Activated naive CD8-positive, alpha-beta T cell treated with anti-CD3 and anti-CD28 coated beads, Interleukin-2, amount 50 U/mL, for 16 hours (primary cell): ENCODE measurements at places on chromosomes 7 and 10.
A peak's percentile ranks its signal among the peaks of the same experiment; 100 is the strongest.

- no peak for DNase-seq
Measured at GRCh38 chr7:50728184-50728583, 54.5 kb downstream of the GRB10 start.

- no peak for DNase-seq
Measured at GRCh38 chr7:50783801-50784507, 1.3 kb upstream of the GRB10 start.

DNA sequence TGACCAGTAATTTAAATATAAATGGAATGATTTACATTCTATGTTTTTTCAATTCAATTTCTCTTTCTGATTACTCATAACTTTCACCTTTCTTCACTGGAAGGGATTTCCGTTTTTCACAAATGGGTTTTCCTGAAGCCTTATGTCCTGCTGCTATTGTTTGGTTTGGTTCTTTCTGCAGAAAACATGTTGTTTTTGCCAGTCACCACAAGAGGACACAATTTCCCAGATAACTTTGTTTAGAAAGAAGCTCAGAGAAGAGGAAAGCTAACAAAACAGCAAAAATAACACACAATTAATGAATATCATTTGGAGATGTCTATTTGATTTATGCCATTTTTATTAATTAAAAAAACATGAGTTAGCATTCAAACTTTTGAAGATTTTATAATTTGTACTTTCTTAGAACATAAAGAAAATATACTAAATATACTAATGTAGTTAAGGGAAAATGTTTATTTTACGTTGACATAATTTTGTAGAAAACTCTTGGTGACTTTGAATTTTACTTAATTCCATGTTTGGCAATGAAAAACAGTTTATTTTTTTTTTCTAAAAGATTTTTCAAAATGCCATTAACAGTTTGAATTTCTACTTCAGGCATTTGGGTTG lies 4.6 kb upstream of the TWIST1 start:
- DNase-seq = no peak

DNA sequence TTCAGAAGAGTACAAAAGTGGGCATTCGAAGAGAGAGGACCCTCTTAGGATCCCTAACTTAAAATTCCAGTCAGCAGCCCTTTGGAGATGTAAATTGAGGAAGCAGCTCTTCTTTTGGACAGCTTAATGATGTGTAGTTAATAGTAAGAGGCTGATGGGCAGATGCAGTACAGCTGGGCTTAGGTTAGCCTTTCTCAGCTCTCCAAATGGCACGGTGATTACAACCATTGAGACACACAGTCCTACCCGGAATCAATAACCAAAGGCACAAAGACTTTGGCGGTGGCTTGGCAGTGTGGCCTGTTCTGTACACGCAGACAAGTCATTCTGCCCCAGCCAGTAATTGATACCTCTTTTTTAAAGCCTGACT lies 26.8 kb downstream of the GAD2 start:
- DNase-seq = no peak

DNA sequence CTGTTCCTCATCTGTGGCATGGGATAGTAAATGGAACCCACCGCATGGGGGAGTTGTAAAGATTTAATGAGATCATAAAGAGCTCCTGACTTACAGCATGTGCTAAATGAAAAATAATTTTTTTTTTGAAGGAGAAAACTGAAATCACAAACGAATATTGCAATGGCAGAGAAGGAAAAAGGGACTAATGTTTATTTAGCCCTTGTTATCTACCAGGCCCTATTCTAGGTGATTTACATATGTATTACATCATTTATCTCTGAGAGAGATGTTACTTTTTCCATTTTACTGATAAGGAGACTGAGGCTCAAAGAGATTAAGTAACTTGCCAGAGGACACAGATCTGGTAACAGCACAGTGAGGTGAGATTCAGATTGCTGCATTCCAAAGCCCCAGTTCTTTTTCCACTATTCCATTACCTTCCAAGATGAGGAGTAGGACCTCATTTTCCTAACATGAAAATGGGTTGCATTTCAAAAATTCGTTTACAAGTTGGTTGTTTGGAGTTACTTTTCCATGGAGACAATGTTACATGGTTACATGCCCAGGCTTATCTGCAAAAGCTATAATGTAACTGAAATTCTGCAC lies 28.6 kb downstream of the VCL start:
- no peak for DNase-seq

- no peak for DNase-seq
Measured at GRCh38 chr7:2237109-2237602, 4.4 kb upstream of the MAD1L1 start.

GRCh38 chr7:1062296-1063294 lies 18.2 kb downstream of the GPR146 start:
- DNase-seq = no peak

DNA sequence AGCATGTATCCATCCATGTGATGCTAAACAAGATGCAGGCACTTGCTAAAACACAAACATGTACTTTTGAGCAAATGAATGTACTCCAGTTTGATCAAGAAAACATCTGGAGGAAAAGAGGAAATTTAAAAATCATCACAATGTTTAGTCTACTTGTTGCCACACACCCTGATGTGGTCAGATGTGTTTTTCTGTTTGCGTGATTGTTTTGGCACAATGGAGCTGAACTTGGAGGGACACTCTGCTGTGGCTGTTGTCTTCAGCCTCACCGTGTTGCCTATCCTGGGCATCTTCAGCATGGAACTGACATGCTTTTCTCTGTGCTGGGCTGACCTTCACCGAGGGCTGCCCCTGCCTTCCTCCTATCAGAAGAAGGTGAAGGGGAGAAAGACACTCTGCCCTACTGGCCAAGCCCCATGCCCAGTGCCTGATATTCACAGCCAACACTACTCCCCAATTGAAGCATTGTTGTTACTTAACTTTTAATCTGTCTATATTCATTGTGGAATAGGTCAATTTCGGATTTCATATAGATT lies 268.3 kb upstream of the IGFBP3 start:
- no peak for DNase-seq

DNA sequence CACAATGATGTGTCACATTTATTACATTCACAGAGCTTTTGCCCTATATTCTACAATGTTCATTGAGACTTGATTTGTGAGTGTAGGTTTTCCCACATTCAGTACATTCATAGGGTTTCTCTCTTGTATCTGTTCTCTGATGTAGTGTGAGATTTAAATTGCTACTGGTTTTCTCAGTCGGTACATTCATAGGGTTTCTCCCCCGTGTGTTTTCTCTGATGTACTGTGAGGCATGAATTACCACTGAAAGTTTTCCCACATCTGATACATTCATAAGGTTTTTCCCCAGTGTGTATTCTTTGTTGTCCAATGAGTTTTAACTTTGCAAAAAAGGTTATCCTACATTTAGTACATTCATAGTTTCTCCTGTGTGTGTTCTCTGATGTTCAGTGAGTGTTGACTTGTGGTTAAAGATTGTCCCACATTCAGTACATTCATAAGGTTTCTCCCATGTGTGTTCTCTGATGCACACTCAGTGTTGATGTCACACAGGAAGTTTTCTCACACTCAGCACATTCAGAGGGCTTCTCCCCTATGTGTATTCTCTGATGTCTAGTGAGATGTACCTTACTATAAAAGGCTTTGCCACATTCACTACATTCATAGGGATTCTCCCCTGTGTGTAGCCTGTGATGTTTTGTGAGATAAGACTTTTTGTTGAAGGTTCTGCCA lies 63.0 kb downstream of the ZNF248 start:
- no peak for DNase-seq

GRCh38 chr10:133258818-133259601 lies 17.7 kb downstream of the ADAM8 start:
- DNase-seq = peak; percentile 49

DNA sequence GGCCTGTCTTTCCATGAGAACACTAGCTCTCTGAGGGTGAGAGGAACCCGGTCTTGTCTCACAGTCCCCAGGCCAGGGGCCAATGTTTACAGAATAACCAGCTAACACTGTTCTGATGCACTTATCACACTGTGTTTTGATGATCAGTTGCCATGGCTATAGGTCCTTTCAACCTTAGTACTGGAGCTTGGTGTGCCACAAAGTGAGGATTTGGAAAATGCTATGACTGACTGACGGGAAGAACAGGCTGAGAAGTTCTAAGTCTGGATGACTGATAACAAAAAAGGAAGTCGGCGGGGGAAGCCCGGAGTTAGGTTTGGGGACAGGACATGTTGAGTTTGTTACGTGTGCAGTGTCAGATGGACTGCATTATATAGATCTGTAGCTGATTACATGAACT lies 141.8 kb downstream of the CTTNBP2 start:
- no peak for DNase-seq

- no peak for DNase-seq
Measured at GRCh38 chr10:27822301-27822700, 76.7 kb upstream of the MKX start.

DNA sequence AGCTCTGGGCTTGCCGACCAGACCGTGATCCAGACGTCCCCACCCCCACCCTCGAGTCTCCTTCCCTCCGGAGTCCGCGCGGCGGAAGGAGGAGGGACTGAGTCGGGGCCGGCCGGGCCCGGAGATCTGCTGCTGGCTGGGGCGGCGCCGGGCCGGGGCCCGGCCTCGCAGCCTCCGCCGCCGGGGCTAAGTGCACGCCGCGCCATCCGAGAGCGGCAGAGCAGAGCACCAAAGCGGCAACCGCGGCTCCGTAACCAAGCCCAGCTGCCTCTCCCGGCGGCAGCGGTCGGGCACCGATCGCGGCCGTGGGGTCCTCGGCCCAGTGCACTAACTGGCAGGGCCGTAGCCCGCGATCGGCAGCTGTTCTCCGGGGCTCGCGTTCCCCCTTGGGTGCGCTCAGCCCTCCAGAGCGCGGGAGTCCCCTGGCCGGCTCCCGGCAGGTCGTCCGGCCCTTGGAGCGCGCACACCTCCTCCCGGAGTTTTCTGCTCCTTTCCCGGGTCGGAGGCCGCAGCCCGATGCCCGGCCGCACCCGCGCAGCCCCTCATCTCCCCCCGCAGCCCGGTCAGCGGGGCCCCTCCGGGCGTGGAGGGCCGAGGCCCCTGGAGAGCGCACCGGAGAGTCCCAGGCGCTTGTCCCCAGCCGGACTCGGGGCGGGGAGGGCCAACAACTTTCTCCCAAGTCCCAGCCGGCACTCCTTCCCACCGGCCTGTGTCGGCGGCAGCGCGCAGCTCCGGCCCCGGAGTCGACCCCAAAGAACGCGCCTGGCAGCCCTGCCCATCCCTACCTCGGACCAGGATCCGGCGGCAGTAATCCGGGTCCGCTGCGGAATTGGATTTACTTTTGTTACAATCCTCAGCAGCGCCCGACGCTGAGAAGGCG lies 799 bp downstream of the VAX1 start:
- no peak for DNase-seq

DNA sequence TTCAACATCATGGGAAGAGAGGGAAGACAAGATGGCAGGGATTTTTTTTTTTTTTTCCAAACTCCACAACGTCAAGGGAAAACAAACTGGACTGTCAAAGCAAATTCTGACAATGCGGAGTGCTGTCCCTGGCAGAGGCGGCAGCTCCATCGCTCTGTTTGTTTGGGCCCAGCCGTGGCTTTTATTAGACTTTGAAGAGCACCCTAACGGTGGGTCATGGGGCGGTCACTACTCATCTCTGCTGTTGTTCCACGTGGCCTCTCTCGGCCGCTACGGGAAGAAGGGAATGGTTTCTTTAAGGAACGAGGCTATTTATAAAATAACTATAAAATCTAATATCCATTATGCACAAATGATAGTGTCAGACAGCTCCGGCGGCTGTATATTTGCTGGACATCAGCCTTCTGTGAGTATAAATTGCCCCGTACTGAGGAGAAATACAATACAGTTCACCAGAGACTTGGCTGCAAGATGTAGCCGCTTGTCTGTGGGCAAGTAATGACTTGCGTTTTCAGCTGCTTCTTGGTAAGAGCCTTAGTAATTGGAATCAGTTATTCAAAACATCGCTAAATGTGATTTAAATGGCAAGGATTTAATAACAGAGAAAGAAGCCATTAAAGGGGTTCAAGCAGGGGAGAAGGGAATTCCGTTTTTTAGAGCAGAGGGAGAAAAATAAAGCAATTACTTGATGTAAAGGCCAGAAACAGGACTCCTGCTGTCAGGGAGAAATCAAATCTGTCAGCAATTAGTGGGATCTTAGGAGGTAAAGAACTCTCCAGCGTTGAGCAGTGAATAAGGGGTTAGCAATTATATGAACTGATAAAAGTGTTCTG lies 61.7 kb upstream of the RAB11FIP2 start:
- no peak for DNase-seq

GRCh38 chr7:102047-102711 lies 90.2 kb upstream of the FAM20C start:
- no peak for DNase-seq

DNA sequence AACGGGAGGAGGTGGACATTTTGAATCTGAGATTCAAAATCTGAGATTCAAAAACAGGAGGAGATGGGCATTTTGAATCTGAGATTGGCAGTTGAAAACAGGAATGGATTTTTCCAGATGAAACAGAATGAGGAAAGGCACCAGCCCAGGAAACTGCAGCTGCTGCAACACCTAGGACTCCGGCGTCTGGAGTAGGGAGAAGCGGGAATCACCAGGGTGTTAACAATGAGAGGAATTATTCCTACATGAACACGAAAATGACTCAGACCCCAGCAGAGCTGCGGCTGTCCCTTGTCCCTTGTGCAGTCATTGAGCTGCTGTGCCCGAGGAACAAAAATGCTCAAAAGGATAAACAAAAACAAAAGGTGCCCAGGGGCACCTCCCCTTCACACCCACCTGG lies 59.9 kb upstream of the KAT6B start:
- DNase-seq = no peak

DNA sequence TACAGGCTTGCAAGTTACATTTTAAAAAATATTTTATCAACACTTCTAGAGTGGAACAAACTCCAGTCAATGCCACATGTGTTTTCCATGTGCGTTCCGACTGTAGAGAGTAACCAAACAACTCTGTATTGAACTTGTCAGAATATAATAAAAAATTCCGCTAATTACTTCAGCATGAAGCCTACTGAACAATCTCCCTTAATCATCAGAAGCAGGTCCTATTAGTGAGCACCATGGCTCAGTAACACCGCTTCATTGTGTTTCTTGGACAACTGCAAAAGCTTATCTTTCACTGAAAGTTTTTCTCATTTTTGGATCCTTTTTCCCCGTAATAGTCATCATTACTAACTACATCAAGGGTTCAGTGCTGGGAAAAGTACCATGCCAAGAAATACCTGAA lies 117.0 kb downstream of the MKX start:
- DNase-seq = no peak

- no peak for DNase-seq
Measured at GRCh38 chr10:78178940-78179339, 145.3 kb downstream of the RPS24 start.

DNA sequence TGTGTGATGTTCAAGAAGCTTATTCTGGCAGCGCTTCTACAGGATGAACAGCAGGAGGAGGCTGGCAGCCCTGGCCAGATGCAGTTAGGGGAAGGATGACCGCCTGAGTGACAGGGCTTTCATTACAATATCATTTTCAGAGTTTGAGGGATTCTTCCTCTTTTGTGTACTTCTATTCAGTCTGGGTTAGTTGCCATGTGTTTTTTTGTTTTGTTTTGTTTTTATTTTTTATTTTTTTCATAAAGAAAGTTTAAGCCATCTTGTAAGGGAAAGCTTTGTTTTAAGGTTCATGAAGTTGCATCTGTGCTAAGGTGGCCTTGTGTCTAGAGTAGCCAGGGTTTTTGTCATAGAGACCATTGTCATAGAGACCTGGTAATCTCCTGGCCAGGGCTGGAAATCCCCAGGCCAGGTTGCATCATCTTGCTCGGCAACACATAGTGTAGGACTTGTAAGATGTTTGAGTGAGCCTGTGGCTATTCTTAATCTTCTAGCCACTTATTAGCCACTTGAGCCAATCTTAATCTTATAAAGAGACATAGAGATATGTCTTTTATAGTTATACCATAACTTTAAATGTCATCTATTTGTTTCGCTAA lies 230.5 kb upstream of the TMEM229A start:
- DNase-seq = no peak

- no peak for DNase-seq
Measured at GRCh38 chr7:128022631-128023532, 8.4 kb downstream of the LRRC4 start.
